ENCODE measurements at places on chromosomes 5 and 9.
A peak's percentile ranks its signal among the peaks of the same experiment; 100 is the strongest.

DNA sequence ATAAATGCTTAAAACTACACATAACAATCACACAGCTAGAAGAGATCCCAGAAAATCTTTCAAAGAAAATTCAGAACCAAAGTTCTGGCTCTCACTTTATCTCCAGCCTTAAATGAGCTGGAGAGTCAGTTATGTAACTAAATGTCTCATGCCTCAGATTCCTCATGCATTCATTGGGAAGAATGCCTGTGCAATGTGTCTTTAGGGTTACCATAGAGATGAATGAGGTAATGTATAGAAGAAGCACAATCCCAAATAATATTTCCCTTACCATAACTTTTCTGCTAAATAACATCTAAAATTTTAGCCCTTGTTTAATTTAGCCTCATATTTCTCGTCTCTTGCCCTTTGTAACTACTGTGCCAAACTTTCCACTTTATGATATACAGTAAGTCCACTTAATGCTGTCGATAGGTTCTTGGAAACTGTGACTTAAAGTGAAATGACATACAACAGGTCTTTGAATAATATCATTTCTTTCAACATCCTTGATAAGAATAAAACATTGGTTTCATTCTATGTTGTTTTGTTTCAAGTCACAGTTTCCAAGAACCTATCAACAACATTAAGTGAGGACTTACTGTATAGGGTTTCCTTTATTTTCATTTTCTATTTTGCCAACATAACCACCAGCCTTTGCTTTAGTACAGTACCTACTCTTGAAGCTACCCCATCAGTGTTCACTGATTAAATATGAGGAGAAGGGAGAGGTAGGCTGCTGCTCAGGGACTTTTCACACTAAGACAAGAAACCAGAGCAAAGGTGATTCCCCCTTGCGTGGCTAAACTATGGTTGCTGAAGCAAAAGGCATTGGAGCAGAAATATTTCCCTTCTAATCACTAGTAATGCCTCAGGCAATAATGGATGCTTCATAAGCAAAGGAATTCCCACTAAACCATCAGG lies 295.7 kb upstream of the PTGER4 start:
- DNase-seq: no peak

DNA sequence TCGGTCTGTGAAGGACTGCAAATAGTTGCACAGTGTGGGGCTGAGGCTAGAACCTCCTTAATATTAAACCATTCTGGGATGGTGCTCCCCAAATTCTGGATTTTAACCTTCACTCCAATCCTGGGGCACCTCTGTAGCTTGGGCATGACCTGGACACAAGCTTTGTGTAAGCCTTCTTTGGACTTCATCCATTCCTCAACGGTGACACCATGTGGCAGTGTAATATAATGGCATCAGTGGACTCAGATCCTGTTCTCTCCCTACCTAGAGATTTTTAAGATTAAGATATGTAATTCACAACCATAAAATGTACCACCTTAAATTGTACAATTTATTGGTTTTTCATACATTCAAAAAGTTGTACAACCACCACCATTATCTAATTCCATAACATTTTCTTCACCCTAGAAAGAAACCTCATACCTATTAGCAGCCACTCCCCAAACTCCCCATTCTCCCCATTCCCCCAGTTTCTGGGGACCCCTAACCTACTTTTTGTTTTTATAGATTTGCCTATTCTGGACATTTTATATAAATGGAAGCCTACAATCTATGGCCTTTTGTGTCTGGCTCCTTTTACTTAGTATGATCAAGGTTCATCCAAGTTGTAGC lies 4.8 kb upstream of the PLGRKT start:
- DNase-seq: peak; percentile 65

DNA sequence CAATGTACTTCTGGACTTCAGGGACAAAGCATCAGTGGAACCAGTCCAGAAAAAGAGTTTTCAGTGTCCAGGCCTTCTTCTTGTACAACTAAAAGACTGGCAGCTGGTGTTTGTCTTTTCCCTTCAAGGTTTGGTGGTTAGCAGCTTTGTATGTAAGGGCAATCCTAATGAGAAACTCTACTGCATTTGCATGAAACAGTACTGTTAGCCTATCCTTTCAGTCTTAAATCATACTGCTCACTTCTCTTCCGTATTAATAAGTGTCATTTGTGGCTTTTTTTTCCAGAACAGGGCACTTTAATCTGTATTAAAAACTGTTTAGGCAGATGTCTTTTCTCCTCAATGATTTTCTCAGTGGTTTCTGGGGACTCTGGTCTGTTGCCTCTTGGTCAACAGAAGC lies 48.9 kb downstream of the FAM174A start:
- no peak for DNase-seq

DNA sequence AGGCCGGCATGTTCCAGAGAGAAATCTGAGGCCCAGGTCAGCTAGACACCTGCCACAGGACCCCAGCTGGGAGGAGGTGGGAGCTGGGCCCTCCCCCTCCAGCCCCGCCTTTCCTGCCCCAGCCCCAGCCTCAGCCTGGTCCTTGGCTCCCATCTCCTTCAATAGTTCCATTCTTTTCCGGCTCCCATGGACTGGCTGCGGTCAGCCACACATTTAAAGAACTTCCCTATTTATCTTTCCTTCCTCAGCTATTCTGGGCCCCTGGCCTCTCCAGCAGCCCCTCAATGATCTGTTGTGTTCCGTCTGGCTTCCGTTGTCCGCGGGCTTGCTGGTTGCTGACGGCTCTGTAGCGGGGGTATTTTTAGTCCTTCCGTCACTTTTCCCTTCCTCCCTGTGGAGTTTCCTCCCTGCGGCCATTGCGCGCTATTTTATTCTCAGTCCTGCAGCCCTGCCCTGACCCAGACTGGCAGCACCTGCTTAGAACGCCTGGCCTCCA lies 73.8 kb downstream of the AMBP start:
- DNase-seq: no peak

GRCh38 chr9:20208961-20209371 lies 413.3 kb downstream of the MLLT3 start:
- DNase-seq: no peak

DNA sequence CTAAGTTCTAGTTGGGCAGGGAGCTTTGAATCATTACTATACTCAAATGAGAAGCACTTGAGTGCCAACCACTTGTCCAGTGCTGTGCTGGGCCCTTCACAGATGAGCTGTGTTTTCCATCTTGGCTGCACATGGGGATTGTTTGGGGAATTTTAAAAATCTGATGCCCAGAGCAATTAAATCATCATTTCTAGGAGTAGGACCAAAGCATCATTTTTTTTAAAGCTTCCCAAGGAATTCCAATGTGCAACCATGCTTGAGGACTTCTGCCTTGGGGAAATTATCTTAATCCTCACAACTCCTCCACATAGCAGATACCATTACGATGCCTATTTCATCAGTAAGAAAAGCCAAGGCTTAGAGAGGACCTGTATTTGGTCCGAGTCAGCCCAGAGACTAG lies 131.4 kb downstream of the TMEM174 start:
- no peak for DNase-seq

- DNase-seq: peak; percentile 25
These were observed 20.0 kb downstream of the RNF145 start for GRCh38 chr5:159189310-159189709.

- DNase-seq: no peak
These were observed 300.7 kb upstream of the CLINT1 start for GRCh38 chr5:158159621-158160020.

DNA sequence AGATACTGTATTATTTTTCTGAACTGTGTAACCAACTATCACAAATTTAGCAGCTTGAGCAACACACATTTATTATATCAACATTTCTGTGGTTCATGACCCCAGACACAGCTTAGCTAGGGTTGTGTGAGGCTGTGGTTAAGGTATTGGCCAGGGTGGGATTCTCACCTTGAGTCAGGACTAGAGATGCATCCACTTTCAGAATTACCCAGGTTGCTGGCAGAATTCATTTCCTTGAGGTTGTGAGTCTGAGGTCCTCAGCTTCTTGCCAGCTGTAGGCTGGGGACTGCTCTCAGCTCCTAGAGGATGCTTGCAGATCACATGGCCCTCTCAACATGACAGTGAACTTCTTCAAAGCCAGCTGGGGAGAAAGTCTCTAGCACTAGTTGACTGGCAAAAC lies 122.5 kb upstream of the RASGRF2 start:
- DNase-seq: no peak

GRCh38 chr9:131447148-131447547 lies 53.3 kb downstream of the PRRC2B start:
- no peak for DNase-seq

GRCh38 chr9:19699756-19700155 lies 89.1 kb downstream of the SLC24A2 start:
- DNase-seq: no peak

GRCh38 chr5:52840277-52841050 lies 52.7 kb downstream of the ITGA1 start:
- no peak for DNase-seq

DNA sequence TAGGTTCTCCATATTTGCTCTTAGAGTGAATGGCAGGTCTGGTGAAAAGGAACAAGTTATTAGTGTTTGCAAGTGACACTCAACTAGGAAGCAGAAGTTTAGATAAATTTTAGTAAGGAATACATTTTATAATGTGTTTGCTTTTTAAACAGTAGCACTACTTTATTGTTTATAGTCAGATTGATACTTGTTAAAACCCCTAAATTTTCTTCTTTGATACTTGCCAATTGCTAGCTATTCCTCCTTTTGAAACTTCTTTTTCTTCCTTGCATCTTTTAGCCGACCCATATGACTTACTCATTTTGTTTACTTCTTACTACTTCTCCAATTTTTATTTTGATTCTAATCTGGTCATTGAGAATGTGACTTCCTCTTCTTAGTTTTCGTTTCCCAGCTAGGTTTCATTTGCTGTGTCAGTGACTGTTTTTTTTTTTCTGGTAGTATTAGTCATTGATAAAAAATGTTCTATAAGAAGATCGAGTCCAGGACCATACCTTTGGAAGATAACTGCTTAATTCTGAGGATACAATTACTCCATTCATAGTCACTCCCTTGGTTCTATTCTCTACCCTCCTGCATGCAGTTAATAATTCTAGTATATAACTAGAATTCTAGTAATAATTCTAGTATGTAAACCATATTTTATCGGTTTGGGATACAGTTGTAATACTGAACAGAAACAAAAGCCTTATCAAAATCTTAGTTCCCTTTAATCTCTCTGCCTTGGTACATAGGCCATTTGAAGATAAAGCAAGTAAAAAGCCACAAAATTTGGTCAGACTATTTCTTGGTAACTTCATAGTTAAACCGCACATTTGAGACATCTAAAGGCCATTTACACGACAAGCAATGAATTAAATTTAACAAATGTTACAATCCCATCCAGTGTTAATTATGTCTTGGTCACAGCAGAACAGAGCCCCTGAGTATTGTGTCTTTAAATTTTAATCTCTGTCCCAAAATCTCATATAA lies 2.8 kb upstream of the RICTOR start:
- no peak for DNase-seq

- DNase-seq: peak; percentile 9
These were observed 15.4 kb upstream of the C5orf47 start for GRCh38 chr5:173973616-173973969.

GRCh38 chr9:92444841-92445240 lies 20.6 kb upstream of the OMD start:
- no peak for DNase-seq

DNA sequence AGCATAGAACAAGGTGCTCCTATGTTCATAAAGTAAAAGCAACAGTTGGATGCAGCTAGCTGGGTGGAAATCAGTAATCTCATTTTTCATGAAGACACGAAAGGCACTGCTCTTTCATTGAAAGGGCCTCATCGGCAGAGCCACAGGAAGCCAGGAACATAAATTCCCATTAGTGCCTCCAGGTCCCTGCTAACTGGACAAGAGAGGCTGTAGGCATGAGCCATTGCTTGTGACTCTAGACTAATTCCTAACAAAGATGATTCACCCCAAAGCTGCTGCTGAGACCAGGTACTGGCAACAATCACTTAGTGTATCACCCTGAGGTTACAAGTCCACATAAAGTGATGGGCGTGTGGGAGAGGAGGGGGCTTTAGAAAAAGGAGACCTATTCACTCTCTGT lies 141.8 kb downstream of the BRINP1 start:
- no peak for DNase-seq

- no peak for DNase-seq
These were observed 424.1 kb upstream of the KIF2A start for GRCh38 chr5:61881821-61882487.

- peak; percentile 39 for DNase-seq
These were observed 263.2 kb downstream of the DMAC1 start for GRCh38 chr9:7536310-7536939.

GRCh38 chr5:136425921-136426320 lies 60.6 kb upstream of the TRPC7 start:
- DNase-seq: no peak

DNA sequence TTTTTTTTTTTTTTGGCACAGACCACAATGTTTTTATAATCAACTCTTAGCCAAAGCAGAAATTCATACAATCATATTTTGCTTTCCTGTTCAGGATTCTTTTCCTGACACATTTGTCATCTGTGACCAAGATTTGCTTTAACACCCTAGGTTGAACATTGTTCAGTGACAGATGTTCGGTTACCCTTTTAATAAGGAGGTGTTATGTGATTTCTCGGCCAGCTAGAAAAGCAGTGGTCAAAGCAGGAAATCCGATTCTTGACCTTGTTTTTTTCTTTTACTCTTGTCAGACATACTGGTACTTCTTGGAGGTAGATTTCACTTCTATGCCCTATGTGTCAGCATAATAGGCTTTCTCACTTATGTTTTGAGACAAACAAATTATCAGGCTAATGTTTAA lies 335.3 kb upstream of the ACTBL2 start:
- DNase-seq: no peak

DNA sequence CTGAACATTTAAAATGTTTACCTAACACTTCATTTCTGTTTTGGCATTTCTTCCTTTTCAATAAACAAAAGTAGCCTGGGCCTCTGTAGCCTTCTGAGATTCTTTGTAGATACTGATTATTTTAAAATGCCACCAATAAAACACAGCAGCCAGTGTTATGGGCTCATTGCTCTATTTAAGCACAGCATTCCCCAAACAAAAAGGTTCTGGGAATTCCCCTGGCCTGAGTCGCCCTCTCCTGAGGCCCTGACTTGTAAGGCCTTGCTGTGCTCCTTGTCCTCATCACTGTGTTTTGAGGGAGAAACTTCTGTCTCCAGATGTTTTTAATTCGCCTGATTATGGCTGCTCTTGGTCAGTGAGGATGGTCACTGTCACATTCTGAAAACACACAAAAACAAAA lies 33.0 kb upstream of the CTXN3 start:
- DNase-seq: no peak

- peak; percentile 3 for DNase-seq
These were observed 17.8 kb downstream of the UNC13B start for GRCh38 chr9:35179347-35180280.

GRCh38 chr5:73827106-73827450 lies 201.1 kb downstream of the ARHGEF28 start:
- no peak for DNase-seq

- DNase-seq: no peak
These were observed 283.1 kb downstream of the KCTD16 start for GRCh38 chr5:144453753-144454152.

All from NCI-H1105 treated with DMSO at 0.1 percent for 48 hours (cell line).